Left cardiac atrium (tissue), 4 donors: ENCODE measurements at places on chromosomes 16 and 17. TPM values are rescaled to one million over a fixed set of nuclear protein-coding genes. Genes with fewer than 3 reads are reported as not detected.

GABARAPL2 gene
- total RNA-seq: 172 TPM

KCNJ12 gene
- 16.5 TPM for total RNA-seq

TMED6 gene
- 0.37 TPM for total RNA-seq

CBLN1 gene
- 0.89 TPM for total RNA-seq

HOXB13 gene
- total RNA-seq: not detected

LRRC36 gene
- not detected for total RNA-seq

DNA sequence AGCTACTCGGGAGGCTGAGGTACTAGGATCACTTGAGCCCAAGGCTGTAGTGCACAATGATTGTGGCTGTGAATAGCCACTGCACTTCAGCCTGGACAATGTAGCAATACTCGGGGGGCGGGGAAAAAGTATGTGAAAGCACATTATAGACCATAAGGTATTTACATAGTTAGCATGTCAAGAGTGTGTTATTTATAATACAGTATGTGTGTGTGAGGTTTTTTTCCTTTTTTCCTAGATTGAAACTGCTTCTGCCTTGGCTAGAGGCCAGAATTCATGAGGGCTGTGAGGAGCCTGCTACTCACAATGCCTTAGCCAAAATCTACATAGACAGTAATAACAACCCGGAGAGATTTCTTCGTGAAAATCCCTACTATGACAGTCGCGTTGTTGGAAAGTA, 30.5 kb downstream of the PTRH2 start:
- DNase-seq: no peak

DNA sequence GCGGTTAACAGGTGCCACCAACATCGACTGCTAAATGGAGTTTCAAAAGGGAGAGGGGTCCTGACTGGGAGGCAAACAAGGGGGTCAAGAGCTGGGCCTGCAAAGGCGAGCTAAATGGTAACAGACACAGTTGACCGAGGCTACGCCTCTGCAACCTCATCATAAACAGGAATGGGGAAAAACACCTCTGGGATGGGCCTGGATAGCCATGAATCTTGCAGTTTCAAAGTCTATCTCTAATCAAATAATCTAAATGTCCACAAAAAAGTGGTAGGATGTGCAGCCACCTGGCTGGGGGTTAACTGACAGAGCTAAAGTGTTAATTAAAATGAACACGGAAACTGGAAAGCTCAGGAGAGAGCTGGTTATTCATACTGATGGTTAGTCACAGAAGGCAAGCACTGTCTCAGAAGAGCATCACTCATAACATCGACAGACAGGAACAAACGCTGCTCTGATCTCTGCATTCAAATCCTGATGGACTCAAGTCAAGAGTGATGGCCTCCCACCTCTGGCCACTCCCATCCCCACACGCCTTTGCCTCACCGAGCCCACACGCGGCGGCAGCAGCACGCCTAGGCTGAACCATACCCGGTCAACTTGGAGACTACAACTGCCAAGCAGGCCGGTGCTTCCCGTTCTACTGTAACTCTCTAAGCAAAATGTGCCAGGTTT, 56.3 kb downstream of the CREBBP start:
- no peak for DNase-seq

DNA sequence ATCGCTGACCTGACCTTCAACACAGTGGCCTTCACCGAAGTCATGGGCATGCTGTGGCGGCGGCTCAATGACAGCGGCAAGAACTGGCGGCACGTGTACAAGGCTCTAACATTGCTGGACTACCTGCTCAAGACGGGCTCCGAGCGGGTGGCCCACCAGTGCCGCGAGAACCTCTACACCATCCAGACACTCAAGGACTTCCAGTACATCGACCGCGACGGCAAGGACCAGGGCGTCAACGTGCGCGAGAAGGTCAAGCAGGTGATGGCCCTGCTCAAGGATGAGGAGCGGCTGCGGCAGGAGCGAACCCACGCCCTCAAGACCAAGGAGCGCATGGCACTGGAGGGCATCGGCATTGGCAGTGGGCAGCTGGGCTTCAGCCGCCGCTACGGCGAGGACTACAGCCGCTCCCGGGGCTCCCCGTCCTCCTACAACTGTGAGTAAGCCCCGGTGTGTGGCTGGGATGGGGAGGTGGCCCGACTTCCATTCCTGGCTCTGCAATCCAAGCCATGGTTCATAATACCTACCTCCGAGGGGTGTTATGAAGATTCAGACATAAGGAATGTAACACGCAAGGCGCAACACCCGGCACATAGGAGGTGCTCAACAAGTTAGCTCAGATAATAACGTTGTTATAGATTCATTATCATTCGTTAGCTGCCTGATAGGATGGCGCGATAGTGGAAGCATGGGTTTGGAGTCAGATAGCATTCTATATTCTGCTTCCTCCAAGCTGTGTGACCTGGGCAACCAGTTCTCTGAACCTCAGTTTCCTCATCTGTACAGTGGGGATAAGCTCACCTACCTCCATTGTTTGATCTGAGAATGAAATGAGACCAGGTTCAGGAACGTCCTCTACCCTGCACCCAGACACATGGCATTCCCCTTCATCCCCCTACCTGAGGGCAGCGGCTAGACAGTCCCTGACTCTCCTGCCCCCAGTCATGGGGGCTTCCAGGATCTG, 4.4 kb downstream of the EPN3 start:
- DNase-seq: no peak

DNA sequence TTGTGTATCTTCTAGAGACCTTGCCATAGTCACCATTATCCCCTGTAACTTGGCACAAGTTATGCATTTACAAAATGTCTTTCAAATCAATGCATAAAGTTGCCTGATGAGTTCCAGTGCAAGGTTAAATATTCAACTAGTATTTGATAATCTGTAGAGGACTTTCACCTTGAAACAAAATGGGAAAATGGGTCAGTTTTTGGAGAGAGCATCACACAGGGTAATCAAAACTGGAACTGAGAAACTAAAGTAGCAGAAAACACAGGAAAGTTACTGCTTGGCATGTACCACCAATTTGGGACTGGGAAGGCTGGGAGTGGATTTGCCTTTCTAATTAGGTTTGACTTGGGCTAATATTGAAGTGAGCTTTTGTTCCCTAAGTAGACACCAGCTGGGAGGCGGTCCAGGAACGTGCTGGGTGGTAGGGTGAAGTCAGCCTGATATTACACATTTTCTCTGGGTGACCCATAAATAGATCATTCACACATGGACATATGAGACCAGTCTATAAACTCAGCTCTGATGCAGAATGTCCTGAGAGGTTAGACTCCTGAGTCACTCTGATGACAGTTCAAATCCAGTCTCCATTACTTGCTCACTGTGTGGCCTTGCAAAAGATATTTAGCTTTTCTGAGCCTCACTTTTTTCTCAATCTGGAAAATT, 152.3 kb downstream of the PCTP start:
- DNase-seq: no peak

DNA sequence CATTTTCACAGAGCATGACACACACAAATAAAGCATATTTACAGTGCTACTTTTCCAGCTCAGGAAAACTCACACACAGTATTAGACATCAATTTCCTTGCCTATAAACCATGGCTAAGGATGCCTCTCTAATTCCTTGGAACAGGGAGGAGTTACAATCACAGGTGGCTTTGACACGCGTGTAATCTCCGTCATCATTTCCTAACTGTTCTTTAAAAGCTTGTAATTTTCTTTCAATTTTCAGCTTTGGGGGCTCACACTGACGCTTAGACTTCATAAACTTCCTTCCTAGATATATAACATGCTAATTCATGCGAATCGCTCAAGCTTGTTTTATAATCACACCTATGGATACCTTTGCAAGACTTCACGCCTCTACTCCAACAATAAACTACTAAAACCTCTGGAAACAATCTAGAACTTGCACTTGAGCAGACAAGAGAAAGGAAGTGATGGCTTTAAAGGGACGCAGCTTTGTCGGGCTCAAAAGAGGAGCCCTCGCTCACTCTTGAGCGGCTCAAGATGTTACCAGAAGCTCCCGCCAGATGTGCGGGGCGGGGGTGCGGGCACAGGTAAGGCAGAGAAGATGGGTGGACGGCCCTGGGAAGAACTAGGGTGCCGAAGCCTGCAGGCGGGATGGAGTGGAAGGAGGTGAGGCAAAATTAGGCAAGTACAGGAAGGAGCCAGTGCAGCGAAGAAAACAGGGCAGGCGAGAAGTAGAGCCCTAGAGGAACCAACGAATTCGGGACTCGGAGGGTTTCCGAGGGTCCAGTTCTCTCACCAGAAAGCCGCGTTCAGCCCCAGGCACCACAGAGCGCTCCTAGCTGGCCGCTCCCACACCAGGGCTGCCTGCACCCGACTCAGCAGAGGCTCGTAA, 631 bp downstream of the RETREG3 start:
- DNase-seq: peak; percentile 27

DNA sequence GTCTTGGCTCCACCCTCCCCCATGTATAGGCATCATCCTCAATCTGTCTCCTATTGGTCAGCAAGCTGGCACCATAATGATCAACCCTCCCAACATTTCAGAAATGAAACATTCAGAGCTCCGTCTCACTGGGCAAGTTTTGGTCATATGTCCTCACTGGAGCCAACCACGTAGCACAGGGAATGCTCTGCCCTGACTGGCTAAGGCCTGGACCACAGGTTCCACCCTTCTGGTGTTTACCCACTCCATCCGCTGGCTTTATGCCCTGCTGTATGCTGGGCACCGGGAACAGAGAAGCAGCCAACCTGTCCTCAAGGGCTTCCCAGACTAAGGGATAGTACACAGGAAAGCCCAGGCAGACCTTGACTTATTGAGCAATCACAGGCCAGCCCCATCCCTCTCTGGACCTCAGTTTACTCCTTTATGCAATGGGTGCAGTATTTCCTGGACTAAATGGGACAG, 20.5 kb downstream of the MYO15A start:
- DNase-seq: no peak

GRCh38 chr16:70747703-70748631, 53.0 kb downstream of the VAC14 start:
- no peak for DNase-seq

DNA sequence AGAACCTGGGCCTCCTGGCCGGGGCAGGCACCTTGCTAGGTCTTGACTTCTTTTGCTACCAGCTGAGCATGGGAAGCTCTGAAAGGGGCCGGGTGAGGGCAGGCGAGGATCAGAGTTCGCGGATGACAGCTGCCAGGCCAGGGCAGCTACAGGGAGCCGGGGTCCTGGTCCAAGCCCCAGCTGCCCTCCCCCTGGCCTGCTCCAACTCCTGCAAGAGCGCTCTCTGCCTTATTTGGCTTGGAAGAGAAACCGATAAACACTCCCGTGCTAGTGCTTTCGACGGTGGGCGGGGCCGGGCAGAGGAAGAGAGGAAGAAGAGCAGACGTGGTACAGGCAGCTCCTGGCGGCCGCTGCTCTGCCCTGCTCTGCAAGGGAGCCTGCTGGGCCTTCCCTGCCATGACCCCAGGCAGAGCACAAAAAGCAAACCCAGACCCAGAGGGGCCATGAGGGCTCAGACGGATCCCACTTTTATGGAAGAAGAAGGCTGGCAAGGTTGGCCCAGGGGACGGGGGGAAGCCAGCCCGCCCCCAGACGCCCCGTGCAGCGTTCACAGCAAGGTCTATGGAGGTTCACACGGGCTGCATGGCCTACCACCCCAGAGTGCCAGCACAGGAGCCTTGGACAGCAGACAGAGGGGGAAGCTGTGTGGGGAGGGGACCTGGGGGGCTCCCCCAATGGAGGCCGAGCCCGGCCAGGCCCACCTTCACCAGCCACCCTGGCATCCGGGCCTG, 25.6 kb downstream of the PIEZO1 start:
- DNase-seq: peak; percentile 75

DNA sequence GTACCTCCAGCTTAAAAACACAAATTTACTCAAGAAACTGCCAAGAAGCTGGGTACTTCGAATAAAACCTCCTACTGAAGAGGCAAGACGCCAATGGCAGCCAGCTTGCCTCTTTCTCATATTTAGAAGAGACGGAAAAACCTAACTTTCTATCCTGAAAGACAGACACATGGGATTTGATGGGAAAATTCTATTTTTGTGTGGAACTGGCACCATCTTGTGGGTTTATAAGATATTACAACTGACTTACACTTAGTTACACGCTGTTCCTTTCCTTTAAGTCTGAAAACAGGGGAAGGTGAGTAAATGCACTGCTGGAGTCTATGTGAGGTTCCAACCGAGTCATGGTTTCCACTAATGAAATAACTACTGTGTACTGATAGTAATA, 10.3 kb downstream of the ZNF18 start:
- no peak for DNase-seq

DNA sequence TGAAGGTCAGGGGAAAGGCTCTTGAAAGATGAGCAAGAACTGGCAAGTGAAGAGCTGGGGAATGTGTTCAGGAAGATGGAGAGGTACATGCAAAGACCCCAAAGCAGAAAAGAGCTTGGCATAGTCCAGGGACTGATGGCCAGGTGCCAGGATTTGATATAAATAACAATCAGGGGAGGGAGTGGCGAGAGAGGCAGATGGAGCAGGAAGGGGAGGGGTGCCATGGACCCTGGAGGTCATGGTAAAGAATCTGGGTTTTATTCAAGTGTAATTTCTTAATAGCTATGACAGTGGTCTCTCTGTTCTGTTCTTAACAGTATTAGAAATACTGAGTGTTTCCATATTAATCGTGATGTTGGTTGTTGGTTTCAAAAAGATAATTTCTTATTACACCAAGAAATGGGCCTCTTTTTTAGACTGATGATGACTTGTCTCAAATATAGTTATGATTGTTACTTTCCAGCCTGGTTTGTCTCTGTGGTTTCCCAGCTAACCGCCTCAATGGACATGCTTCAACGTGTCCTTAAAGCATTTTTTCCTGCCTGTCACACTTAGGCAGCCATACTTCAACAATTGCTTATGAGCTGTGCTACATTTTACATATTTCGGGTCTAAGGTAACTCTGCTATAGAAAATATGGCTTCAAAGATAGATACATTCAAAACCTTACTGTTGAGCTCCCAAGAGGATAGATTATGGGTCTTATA, 49.4 kb downstream of the MYH10 start:
- no peak for DNase-seq

DNA sequence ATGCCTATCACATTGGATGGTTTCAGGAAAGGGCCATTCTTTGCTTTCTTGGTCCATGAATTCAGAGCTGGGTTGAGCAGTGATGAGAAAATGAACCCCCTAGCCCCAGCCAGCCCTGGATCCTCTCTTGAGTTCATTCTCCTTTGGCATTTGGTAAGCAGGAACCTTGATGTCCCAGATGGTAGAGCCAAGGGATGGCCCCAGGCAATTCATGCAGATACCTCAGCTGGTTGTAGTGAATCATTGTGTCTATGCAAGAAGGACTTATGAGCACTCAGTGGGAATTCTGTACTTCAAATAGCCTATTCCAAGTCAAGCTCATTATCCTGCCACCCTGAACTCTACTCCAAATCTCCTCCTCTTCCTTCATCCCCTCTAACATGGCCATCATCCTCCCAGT, 412.7 kb downstream of the UTP18 start:
- DNase-seq: no peak

- no peak for DNase-seq
These were observed 62.1 kb downstream of the MRC2 start for GRCh38 chr17:62689441-62690167.

DNA sequence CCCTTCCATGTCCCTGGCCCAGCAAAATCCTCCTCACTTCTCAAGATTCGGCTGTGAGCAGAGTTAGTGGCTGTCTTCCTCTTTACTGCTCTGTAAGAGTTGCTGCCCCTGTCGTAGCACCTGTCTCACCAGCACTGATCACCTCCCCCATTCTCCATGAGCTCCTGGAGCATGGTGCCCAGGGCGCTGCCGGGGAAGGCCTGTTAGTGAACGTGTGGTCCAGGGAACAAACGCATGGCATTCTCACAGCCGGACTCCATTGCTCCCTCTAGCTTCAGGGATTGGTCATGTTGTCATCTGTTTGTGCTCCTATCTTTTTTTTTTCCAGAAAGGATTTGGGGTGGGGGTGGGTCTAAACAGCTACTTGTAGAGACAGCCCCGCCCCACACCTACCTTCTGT, 141.2 kb downstream of the CMIP start:
- DNase-seq: no peak
